ENCODE measurements at places on chromosomes 5 and 9.
A peak's percentile ranks its signal among the peaks of the same experiment; 100 is the strongest.

DNA sequence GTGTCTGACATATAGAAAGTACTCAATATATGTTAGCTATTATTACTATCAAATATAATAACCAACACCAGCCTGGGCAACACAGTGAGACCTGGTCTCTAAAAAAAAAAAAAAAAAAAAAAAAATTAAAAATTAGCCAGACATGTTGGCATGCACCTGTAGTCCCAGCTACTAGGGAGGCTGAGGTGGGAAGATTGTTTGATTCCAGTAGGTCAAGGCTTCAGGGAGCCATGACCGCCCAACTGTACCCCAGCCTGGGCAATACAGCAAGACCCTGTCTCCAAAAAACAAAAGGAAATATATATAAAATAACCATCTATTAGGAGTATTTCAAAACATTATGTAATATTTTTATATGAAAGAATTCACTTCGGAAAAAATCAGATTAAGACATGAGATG lies 40.6 kb downstream of the CLINT1 start:
- DNase-seq = no peak

DNA sequence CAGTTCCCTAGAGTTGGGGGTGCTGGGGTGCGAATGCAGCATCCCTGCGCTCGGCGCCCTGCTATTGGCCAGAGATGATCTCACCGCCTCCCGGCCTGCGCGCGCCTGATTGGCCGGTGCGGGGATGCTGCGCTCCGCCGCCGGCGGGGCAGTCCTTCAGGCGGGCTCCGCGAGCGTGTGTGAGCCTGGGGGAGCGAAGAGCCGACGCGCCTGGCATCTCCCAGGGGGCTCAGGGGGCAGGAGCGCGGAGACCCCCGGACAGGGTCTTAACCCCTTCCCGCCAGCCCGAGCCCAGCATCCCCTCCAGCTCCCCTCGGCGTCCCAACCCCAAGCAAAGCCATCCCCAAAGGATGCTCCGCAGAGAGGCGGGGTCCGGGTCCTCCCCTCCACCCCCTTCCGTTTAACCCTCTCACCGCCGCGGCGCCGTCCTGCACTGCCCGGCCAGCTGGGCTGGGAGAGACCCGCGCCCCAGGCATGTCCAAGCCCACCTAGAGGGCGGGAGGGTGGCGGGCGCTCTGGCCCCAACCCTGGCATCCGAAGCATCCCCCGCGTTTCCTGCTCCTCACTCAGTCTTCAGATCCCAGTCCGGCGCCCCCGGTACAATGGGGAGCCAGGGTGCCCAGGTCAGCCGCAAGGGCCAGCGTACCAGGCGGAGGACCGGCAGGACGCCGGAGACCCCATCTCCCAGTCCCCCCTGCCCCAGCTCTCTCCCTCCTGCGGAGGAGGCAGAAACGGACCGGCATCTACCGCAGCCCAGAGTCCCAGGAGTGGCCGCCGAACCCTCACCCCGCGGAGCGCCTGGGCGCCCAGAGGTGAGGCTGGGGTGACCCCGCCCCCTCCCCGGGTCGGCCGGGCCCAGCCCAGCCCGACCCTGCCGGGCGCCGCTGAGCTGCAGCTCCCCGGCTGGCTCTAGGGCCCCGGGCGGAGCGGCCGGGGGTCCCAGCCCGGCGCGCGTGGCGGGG lies 19.3 kb upstream of the TOR2A start:
- DNase-seq = peak; percentile 59

- DNase-seq = no peak
These were observed 10.1 kb downstream of the LCN10 start for GRCh38 chr9:136732444-136733178.

GRCh38 chr9:126290871-126291270 lies 35.8 kb upstream of the MVB12B start:
- DNase-seq = no peak

GRCh38 chr5:137195483-137195882 lies 303.6 kb downstream of the SPOCK1 start:
- no peak for DNase-seq

DNA sequence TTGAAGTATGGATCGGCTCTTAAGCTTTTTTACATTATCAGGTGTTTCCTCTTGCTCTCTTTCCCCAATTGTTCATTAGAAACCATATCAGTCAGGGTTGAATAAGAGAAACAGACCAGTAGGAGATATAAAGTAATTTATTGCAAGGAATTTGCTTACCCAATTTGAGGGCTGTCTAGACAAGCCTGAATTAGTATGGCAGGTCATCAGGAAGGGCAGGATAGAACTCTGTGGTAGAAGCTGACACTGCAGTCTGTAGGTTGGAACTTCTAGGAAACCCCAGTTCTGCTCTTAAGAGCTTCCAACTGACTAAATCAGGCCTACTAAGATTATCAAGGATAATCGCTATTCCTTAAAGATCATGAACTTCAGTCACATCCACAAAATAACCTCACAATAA lies 24.3 kb downstream of the ISOC1 start:
- no peak for DNase-seq

- no peak for DNase-seq
These were observed 42.8 kb downstream of the STK10 start for GRCh38 chr5:172144931-172145869.

GRCh38 chr5:132050136-132050535 lies 10.3 kb upstream of the IL3 start:
- DNase-seq = no peak

- DNase-seq = no peak
These were observed 240.3 kb upstream of the NREP start for GRCh38 chr5:111997308-111997707.

DNA sequence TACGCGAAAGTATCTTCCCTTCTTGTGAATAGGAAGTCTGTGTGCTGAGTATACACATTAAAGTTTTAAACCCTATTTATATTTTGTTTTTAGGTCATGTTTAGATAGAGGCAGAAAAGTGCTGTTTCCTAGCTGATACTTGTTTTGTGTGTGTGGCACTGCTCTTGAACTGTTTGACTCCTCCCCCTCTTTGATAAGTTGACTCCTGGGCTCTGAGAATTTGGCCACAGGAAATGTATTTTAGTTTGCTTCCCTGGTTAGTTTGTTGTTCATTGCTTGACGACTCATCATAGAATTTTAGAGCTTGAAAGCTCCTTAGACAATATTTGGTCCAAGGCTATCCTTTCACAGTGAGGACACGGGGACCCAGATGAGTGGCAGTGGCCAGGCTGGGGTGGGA lies 2.0 kb upstream of the CDC14B start:
- DNase-seq = no peak
